ENCODE measurements at places on chromosomes 2 and 18. TPM values are rescaled to one million over a fixed set of nuclear protein-coding genes. Genes with fewer than 3 reads are reported as not detected.

The FSHR gene
- total RNA-seq: not detected

The PROKR1 gene
- not detected for total RNA-seq

The TUBA3D gene
- total RNA-seq: not detected

The MEP1B gene
- not detected for total RNA-seq

The SP3 gene
- total RNA-seq: 74.8 TPM

The C1GALT1C1L gene
- not detected for total RNA-seq

DNA sequence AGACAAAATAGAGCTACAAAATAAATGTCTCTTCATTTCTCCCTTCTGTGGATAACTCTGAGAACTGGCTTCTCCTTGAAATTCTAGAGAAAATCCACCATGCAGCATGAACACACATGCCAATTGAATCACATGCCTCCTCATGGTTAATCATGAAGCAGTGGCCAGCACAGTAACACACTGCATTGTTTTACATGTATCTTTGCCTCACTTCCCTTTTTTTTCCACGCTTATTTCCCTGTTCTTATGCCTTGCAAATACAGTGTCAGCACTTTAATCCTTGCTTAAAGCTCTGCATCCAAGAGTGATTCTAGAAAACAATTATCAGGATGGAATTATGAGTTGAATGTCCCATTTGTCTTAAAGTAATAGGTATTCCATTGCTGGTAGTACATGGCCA lies 50.3 kb upstream of the ZBTB7C start:
- H3K36me3 ChIP-seq: no peaks in the 10 kb centered on the region
- no peak overlapping the region for H3K4me3 ChIP-seq
- H3K27me3 ChIP-seq: no peaks in the 10 kb centered on the region

GRCh38 chr2:179703702-179704101 lies 157.7 kb downstream of the ZNF385B start:
- no peaks in the 10 kb centered on the region for H3K4me1 ChIP-seq
- H3K27me3 ChIP-seq: no peaks in the 10 kb centered on the region
- DNase-seq: no peak
- no peak overlapping the region for H3K27ac ChIP-seq

GRCh38 chr18:51623653-51624052 lies 426.2 kb upstream of the MEX3C start:
- no peak for DNase-seq
- no peak overlapping the region for H3K4me3 ChIP-seq
- H3K4me1 ChIP-seq: no peaks in the 10 kb centered on the region
- no peaks in the 10 kb centered on the region for H3K27me3 ChIP-seq
- H3K36me3 ChIP-seq: no peaks in the 10 kb centered on the region

- H3K4me3 ChIP-seq: no peak overlapping the region
- H3K27ac ChIP-seq: no peak overlapping the region
- H3K27me3 ChIP-seq: no peaks in the 10 kb centered on the region
These were observed 189.9 kb upstream of the SH3BP4 start for GRCh38 chr2:234761910-234762309.

GRCh38 chr2:33136566-33136965 lies 189.8 kb downstream of the LTBP1 start:
- H3K36me3 ChIP-seq: no peaks in the 10 kb centered on the region
- H3K4me1 ChIP-seq: no peaks in the 10 kb centered on the region
- peaks cover 2% of the 10 kb centered on the region for H3K27me3 ChIP-seq
- H3K4me3 ChIP-seq: no peak overlapping the region
- no peak overlapping the region for H3K27ac ChIP-seq

GRCh38 chr2:70344195-70344594 lies 42.3 kb upstream of the FAM136A start:
- DNase-seq: no peak
- no peak overlapping the region for H3K27ac ChIP-seq
- no peaks in the 10 kb centered on the region for H3K36me3 ChIP-seq
- H3K27me3 ChIP-seq: 0 out of 2 replicates have a peak, but pooled peaks cover 3% of the 10 kb centered on the region

GRCh38 chr2:51638811-51639210 lies 606.9 kb upstream of the NRXN1 start:
- no peaks in the 10 kb centered on the region for H3K27me3 ChIP-seq
- no peak overlapping the region for H3K4me3 ChIP-seq
- DNase-seq: no peak
- H3K36me3 ChIP-seq: no peaks in the 10 kb centered on the region

- H3K36me3 ChIP-seq: no peaks in the 10 kb centered on the region
- H3K4me3 ChIP-seq: no peak overlapping the region
- H3K27me3 ChIP-seq: peaks cover 4% of the 10 kb centered on the region
- H3K27ac ChIP-seq: no peak overlapping the region
These were observed 50.1 kb upstream of the CCDC150 start for GRCh38 chr2:196589419-196589818.

- peak overlapping the region; percentile 88 for H3K27ac ChIP-seq
- DNase-seq: peak; percentile 83
- H3K36me3 ChIP-seq: no peaks in the 10 kb centered on the region
- H3K27me3 ChIP-seq: no peaks in the 10 kb centered on the region
These were observed 95.0 kb downstream of the TMEM163 start for GRCh38 chr2:134623796-134624195.

DNA sequence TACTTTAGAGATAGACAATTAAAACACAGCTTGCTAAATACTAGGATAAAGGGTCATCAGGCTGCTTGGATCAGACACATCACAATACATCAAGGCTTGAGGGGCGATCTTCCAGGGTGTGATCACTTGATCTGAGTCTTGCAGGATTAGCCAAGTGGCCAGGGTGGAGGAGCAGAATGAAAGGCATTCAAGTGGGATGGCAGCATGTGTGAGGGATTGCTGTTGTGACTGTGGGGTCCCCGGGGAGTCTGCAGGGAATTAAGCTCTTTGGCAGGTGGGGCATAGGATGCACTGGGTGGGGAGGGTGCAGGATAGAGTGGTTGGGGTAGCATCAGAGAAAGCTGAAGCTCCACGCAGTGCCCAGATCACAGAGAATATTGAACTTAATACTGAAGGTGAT lies 58.0 kb upstream of the TMEM163 start:
- DNase-seq: no peak
- H3K27me3 ChIP-seq: no peaks in the 10 kb centered on the region
- no peak overlapping the region for H3K4me3 ChIP-seq

DNA sequence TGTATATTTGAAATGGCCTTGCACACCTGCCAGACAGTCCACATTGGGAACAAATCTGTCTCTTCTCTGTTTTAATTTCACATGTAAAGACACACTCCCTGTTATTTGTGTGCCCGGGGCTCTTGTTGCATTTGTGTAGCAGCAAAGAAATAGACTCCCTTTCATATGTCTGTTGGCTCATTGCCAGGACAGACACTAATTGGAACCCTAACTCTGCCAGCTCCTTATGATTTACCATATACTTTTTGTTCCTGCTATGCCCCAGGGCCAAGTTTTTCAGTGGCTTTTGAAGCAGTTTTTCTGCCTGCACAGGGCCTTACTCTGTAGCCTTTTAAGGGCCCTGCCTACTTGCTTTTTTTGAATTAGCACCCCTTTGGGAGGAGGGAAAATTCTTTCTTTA lies 396.9 kb downstream of the DLGAP1 start:
- no peak overlapping the region for H3K27ac ChIP-seq
- H3K36me3 ChIP-seq: no peaks in the 10 kb centered on the region
- no peaks in the 10 kb centered on the region for H3K27me3 ChIP-seq

DNA sequence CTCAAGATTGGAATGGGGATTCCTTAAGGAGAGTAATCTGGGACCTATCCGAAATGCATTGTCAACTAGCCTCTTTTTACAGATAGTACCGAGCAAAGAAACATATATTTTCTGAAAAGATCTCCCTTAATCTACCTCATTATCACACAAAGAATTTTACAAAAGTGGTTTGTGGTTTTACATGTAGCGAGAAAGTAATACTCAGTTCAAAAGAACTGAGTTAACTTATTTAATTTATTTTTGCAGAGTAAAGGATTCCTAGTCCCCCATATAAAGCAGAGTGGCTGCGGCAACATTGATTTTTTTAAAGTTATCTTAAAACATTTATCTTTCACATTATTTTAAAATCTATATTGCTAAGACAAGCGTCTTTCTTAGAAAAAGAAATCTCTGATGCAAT lies 15.9 kb upstream of the SOS1 start:
- DNase-seq: no peak
- no peak overlapping the region for H3K4me3 ChIP-seq
- H3K36me3 ChIP-seq: no peaks in the 10 kb centered on the region
- no peaks in the 10 kb centered on the region for H3K27me3 ChIP-seq
- H3K27ac ChIP-seq: no peak overlapping the region
- H3K4me1 ChIP-seq: peaks cover 5% of the 10 kb centered on the region

GRCh38 chr2:233209533-233210171 lies 41.8 kb upstream of the ATG16L1 start:
- no peak overlapping the region for H3K4me3 ChIP-seq
- no peaks in the 10 kb centered on the region for H3K4me1 ChIP-seq
- H3K36me3 ChIP-seq: peaks cover 10% of the 10 kb centered on the region
- H3K27ac ChIP-seq: no peak overlapping the region
- H3K27me3 ChIP-seq: no peaks in the 10 kb centered on the region

- H3K27me3 ChIP-seq: no peaks in the 10 kb centered on the region
- H3K4me1 ChIP-seq: no peaks in the 10 kb centered on the region
- H3K36me3 ChIP-seq: no peaks in the 10 kb centered on the region
- H3K4me3 ChIP-seq: no peak overlapping the region
- DNase-seq: no peak
These were observed 32.6 kb upstream of the CABLES1 start for GRCh38 chr18:23102493-23103261.

GRCh38 chr2:237714690-237715458 lies 83.7 kb upstream of the RBM44 start:
- no peaks in the 10 kb centered on the region for H3K4me1 ChIP-seq
- DNase-seq: no peak
- H3K4me3 ChIP-seq: no peak overlapping the region
- no peak overlapping the region for H3K27ac ChIP-seq

DNA sequence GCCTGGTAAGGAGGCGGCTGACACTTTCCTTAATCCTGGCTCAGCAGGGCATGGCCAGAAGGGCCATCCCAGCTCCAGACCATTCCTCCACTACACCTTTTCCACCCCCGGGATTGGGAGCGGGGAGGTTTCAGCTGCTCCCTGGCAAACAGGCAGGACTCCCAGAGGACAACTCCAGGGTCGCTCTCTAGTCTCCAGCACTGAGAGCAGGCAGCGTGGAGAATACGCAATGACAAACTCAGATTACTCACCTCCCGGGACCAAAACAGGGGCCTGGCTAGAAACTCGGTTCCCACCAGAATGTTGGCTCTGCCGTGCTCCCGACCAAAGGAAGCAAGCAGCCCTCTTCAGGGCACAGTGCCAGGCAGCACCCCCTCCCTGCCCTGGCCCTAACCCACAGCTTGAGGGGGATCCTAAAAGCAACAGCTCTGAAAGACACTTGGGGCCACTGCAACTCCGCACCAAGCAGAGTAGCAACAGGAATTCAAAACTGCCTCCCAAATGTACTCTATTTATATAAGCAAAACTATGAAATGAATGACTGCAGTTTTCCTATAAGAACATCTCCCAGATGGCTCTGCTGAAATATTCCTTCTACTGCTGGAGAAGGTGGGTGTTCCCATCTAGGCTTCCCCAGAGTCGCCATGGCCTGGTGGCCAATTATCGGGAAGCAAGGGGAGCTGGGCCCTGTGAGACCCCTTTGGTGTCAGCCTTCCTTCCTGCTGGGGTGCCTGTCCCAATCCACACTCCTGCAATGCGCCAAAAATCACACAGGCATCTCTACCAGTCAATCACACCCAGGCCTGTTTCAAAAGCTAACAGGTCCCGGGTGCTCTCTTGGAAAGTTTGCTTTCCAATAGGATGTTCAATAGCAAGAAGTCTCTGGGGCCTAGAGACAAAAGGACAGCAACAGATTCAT lies 61.2 kb upstream of the POMC start:
- H3K4me3 ChIP-seq: no peak overlapping the region
- no peak overlapping the region for H3K27ac ChIP-seq
- no peak for DNase-seq
- H3K27me3 ChIP-seq: no peaks in the 10 kb centered on the region
- H3K4me1 ChIP-seq: peaks cover 29% of the 10 kb centered on the region
- peaks cover 13% of the 10 kb centered on the region for H3K36me3 ChIP-seq
